ENCODE measurements at places on chromosomes 2 and 18.

DNA sequence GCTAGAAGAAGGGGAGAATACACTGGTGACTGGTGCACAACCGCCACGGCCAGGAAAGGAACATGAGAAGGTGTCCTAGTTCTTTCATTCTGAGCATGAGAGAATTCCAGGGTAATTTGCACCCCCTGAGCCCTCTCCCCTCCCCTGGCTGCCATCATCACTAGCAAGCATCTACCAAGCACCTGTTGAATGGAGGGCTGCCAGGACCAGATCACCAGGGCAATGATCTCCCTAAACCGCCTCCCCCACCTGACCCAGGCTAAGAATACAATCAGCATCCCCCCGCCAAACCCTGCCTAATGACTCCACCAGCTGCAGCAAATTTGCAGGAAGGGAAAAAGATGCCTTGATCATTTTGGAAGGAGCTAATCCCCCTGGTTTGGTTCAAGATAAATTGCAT lies 100.2 kb downstream of the STPG4 start:
- no peak for DNase-seq

DNA sequence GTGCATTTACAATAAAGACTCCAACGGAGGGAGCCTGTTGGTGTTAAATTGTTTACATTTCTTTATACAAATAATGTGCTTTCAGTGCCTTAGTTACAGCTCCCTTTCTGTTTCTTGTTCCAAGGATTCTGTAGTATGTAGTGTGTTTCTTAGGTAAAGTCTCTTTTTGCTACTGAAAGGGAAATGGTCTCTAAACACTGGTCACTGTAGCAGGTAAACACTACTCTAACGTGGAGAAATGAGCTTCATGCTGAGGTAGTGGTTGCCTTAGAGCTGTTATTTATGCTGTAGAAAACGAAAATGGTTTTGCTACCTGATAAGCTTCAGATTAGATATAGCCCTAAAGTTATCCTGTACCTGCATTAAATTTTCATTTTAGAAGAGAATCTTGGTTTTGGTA lies 163.6 kb downstream of the CAPN13 start:
- no peak for DNase-seq

GRCh38 chr2:218252509-218253231 lies 8.1 kb upstream of the GPBAR1 start:
- no peak for DNase-seq

- DNase-seq, result no peak
Observed at GRCh38 chr2:174183076-174183475, 65.3 kb downstream of the OLA1 start.

DNA sequence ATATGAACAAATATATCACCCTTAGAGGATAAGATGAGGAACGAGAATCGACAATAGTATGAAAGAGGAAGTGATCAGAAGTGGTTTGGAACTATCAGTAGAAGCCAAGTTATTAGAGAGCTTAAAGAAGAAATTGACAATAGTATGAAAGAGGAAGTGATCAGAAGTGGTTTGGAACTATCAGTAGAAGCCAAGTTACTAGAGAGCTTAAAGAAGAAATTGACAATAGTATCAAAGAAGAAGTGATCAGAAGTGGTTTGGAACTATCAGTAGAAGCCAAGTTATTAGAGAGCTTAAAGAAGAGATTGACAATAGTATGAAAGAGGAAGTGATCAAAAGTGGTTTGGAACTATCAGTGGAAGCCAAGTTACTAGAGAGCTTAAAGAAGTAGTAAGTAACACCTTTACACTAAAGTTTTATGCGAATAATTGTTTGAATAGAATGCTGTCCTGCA lies 175.5 kb downstream of the ZNF407 start:
- DNase-seq, result no peak

DNA sequence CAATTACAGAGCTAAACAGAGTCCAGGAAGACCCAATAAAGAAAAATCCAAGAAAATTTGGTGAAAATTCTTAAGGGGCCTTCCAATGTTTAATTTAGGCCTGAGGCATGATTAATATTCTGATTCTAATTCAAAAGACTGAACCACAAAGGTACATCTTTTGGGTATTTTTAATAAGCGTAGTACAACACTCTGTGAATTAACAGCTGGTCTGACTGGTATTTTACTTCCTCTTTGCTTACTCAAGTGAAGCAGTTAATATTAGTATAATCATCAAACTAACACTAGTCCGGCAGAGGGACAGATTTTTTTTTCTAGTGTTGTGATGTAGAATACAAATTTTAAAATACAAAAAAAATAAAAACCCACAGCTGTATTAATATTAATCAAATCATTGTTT lies 652.9 kb downstream of the NR4A2 start:
- DNase-seq, result no peak

DNA sequence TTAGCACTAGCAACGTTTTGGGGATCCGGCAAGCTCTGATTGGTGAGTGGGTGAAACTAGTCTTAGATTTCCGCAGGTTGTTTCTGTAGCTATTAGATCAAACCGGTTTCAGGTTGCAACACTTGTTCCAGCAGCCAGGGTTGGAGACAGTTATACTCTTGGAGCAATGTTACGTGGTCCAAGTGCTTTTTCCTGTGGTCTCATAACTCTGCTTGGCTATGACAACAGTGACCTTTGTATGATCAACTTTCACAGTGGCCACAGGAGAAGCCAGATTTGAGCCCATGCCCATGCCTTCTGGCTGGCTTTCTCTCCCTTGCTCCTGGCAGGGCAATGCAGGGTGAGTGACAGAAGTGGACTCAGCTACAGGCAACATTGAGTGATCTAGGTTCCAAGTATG lies 84.5 kb upstream of the TAF1B start:
- no peak for DNase-seq

DNA sequence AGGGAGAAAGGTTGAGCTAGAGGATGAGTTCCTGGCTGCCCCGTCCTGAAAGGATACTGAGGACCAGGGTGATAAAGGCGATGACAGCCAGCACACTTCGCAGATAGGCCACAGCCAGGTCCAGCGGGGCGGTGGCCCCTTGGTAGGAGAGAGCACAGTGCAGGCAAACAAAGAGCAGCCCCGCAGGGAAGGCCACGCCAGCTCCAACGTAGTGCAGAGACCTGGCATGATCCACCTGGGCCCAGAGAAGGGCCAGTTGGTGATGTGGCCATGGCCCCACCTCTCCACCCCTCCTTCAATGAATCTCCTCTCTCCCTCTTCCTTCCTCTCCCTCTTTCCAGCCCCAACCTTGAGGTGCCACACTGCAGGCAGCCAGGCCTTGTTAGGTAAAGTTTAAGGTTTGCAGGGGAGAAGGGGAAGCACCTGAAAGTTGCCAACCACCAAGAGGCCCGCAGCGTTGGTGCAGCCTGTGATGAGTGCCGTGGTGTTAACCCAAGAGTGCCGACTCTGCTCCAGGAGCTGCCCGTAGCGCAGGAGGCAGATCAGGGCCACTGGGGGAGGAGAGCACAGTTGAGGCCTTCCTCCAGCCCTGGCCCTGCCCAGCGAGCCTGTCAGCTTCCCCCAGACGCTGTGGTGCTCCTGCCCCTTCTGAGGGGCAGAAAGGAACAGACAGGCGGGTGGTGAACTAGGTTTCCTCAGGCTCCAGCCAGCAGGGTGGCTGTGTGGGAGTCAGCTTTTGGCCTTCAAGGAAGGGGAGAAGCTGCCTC lies 2.8 kb downstream of the TMEM150A start:
- DNase-seq, result no peak

DNA sequence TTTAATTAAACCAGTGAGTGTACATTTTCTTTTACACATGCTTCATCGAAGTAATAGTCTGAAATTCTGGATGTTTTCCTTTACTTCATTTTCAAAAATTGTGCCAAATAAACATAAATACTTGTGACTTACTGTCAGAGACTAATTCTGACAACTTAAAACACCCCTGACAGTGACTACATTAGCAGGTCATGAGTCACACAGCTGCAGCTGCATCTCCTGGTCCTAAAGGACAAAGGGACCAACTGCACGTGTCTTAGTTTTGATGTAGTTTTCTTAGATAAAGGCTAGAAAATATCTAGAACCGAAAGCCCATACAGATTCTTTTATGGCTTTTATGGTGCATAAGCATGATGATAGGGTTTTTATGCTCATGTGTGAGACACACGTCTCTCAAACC lies 29.6 kb upstream of the DSC3 start:
- DNase-seq, result no peak

DNA sequence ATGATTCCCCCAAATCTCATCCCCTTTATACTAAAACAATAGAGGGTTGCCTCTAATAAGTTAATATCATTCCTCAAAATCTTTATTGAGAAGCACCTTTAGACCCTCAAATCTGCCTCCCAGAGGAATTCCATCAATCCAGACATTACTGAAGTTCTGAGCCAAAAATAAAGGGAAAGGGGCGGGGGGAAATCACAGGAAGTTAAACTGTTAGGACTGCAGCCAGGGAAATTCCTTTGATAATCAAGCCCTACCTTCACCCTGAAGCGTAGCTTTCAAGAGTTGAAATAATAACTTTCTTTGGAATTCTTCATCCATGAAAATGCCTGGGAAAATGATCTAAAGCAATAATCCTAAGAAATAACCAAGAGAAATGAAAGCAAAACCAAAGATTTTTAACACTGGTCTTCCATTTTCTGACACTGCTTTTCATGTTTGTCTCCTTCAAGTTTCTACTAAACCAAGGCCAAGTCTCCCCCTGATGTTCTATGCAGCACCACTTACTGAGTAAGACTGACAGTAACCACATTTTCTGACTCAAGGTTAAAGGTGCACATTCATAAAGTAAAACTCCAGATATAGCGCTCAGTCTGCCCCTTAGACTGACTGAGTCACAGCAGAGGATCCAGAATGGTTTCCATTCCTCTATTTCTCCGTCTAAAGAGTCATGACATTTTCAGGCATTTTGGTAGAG lies 78.2 kb downstream of the TCF4 start:
- DNase-seq, result no peak

Measured in retina (tissue), 1 donor.